ENCODE measurements at places on chromosomes 7 and 10.
A peak's percentile ranks its signal among the peaks of the same experiment; 100 is the strongest.

DNA sequence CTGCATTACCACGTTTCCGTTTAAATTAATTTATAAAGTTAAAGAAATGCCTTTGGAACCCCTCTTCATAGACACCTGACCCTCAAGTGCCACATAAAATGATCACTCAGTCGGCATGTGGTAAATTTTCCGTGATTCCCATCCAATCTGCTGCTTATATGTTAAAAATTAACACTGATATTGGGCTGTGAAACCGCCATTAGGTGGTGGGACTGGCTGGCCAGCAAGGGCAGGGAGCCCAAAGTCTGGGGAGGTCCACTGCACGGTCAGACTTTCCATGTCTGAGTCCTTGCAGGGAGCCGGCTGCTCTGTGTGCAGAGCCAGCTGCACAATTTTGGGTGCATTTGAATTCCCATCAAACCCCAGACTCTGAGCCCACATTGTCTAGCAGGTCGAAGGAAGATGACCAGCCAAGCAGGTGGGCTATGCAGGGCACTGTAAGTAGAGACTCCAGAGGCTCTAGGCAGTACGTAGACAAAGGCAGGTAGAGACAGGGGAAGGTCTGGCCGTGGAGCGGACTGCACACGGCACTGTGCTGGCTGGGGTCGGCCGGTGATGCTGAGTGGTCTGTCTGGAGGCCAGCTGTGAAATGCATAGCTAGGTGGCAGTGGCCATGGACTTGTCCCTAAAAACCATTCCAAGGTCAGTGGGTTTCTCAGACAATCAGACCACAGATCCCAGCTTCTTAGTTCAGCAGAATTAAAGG is 122.9 kb downstream of the SH3PXD2A start:
- no peak for DNase-seq

- no peak for DNase-seq
Observed at GRCh38 chr7:25812086-25812850, 339.7 kb upstream of the NFE2L3 start.

DNA sequence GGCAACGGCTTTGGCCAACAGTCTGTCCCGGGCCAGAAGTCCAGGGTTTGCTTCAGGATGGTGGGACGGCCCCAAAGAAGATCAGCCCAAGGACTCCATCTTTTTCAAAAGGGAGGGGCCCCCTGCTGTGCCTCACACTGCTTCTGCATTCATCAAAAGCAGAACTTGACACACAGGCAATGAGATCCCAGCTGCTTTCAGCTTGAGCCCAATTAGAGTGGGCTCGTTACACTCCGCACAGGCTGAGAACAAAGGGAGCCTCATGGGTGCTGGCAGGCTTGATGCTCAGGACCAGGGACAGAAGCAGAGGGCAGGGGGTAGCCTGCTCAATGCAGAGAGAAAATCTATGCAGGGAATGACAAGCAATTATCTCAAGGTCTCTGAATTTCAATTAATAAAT is 45.5 kb downstream of the VOPP1 start:
- DNase-seq: peak; percentile 89

- no peak for DNase-seq
Observed at GRCh38 chr7:14389595-14389994, 400.1 kb upstream of the ETV1 start.

DNA sequence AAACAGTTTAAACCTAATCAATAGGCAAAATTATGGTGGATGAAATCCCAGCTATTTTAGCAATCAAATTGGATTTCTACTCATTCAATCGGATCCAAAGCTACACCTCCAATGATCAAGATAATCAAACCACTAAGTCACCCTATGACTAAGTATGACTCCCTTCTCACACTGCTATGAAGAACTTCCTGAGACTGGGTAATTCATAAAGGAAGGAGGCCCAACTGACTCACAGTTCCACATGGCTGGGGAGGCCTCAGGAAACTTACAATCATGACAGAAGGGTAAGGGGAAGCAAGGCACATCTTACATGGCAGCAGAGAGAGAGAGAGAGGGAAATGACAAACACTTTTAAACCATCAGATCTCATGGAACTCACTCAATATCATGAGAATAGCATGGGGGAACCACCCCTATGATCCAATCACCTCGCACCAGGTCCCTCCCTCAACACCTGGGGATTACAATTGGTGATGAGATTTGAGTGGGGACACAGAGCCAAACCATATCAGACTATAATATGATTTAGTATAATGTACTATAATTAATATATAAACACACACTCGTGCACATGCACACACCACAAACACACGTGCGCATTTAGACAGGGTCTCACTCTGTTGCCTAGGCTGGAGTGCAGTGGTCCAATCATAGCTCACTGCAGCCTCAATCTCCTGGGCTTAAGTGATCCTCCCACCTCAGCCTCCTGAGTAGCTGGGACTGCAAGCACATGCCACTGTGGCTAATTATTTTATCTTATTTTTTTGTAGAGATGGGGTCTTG is 213.6 kb upstream of the FOXK1 start:
- no peak for DNase-seq

- no peak for DNase-seq
Observed at GRCh38 chr7:85392326-85392725, 205.5 kb upstream of the SEMA3D start.

- DNase-seq: peak; percentile 99
Observed at GRCh38 chr10:70405037-70405824, 1.3 kb downstream of the EIF4EBP2 start.

- peak; percentile 98 for DNase-seq
Observed at GRCh38 chr10:88070080-88070880, 206.9 kb downstream of the PTEN start.

DNA sequence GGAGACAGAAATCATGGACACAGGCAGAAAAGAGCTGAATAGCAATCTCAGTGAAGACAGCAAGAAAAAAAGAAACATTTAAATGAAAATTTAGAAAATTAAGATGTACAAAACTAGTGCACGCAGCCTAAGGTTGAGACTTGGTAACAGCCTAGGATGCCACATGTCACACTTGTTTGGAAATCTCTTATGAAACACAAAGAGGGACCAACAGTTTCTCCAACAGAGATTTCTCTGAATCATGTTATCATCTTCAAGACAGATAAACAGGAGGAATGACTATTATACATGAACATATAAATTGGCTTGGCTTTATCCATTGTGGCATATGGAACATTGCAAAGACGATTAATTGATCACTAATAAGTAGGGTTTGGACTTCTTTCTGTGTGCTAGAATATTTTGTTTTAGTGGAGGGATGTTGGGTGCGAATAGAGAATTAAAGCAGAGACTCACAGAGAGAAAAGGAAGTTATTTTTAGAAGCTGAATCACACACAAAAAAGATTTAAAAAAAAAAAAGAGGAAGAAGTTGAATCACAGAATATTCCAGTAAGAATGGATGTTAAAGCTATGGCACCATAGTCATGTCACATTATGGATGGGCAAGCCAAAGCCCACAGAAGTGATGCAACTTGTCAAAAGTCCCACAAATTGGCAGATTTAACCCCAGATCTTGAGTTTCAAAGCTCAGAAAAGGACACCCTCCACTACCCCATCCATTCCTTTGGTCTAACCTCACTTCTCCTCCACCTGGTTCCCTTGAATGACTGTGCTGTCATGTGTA is 91.6 kb downstream of the MYOF start:
- DNase-seq: no peak

- DNase-seq: peak; percentile 60
Observed at GRCh38 chr7:83410989-83411591, 237.8 kb downstream of the SEMA3E start.

- no peak for DNase-seq
Observed at GRCh38 chr7:121073463-121074099, 85.1 kb downstream of the CPED1 start.

DNA sequence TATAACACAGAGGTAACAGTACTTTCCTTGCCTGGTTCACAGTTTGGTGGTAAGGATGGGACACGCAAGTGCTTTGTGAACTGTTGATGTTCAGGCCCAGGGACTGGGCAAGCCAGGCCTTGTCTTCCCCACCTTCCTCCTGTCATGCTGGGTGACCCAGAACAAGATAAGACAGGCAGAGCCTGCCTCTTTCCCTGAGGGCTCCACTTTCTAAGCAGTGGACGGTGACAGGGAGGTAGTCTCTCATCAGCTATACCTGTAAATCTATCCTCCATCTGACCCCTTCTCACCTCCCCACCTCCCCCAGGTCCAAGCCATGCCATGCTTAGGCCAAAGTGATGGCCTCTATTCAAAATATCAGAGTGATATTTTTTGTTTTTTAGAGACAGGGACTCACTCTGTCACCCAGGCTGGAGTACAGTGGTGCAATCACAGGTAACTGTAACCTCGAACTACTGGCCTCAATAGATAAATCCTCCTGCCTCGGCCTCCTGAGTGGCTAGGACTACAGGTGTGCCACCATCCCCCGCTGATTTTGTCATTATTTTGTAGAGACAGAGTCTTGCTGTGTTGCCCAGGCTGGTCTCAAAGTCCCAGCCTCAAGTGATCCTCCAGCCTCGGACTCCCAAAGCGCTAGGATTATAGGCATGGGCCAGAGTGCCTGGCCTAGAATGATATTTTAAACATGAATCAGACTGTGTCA is 42.8 kb downstream of the PDLIM1 start:
- no peak for DNase-seq

- DNase-seq: no peak
Observed at GRCh38 chr7:74312418-74313028, 23.3 kb downstream of the CLIP2 start.

DNA sequence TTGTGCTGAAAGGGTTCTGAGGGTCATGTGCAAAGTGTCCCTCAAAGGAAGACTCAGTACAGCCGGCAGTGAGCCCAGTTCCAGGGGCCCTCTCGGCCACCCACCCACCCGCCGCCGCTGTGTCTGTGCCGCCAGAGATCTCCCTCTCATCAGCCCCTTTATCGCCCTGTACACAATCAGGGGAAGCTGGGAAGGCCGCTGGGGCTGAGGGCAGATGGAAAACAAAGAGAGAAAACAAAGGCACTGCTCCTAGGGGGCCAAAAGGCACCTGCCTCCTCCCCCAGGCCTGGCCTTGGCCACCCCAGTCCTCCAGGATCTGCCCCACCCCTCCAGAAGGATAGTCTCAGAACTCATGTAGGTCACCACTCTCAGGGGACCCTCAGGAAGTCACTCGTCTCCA is 67.0 kb downstream of the ZMIZ1 start:
- DNase-seq: no peak

- no peak for DNase-seq
Observed at GRCh38 chr10:474946-475345, 214.5 kb downstream of the DIP2C start.

DNA sequence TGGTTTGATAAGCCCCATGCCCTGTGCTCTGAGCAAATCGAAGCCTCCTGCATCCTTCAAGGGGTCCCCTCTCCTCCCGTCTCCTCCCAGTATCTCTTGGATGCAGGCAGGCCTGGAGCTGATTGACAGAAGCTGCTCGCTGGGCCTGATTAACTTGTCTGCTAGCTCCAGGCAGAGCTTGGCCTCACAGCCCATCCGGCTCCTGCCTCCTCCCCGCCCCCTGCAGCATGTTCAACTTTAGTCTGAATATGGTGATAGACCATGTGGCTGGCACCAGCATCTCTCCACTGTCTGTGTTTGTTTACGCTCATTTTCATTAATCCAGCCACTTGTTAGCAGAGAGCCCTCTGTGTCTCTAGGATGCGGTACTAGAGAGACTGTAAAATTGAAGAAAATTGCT is 432.2 kb downstream of the DPP6 start:
- no peak for DNase-seq

GRCh38 chr7:139829775-139830117 is 682 bp downstream of the TBXAS1 start:
- peak; percentile 62 for DNase-seq

DNA sequence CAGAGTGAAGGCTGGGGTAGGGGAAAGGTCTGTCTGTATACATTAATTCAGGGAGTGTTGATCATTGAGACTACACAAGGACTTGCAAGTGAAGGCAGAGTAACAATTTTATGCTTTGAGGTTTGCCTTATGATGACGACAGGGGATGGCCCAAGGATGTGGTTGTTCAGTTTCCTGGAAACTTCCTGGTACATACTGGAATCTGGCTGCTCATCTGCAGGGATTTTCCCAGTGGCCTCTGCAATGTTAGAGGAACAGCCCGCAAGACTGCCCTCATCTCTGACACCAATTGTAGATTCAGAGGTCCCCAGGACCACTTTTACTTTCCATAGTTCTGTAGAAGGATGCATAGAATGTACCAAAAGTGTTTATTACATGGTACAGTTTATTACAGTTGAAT is 189.6 kb downstream of the TMEM178B start:
- no peak for DNase-seq

DNA sequence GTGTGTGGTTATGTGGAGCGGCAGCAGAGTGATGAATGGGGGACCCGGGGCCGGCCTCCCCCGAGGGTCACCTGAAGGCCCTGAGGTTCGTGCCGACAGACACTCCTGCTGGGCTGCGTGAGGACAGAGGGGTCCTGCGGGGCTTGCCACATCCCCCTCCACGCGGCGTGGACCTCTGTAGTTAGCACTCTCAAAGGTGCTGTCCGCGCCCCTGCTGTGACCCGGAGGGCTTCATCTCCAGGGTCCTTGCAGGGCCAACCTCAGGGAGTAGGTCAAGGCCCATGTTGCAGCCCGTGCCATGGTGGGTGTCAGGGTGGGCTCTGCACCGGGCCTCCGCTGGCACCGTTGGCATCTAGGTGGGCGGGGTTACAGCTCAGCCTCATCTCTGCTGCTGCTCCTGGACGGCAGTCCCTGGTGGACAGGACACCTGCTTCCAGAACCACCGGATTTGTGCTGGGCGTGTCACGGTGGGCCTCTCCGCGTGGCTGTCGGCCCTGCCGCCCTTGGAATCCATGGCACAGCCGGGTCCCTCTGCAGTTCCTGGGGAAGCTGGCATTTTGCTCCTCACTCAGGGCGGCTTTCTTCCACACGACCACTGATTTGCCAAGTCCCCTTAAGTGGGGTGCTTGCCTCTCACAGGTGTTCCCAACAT is 19.8 kb upstream of the GET4 start:
- no peak for DNase-seq

GRCh38 chr10:101725296-101726114 is 30.5 kb upstream of the FBXW4 start:
- DNase-seq: no peak

DNA sequence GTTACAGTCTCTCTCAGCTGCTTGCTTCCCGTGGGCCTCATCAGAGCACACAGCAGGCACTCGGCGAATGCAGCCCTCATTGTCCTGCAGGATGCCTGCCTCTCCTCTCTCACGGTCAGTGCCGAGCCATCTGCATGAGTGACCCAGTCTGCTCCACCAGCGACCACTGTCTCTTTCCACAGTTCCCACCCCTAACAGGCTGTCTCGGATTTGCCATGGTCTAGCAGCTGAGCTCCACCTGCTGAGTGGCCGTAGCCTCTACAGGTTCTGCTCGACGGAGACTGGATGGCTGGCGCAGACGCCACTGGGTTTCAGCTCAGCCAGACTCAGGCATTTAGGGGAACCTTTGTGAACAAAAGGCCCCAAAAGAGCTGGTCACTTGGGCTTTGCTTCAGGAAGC is 209.4 kb upstream of the FOXK1 start:
- DNase-seq: no peak

DNA sequence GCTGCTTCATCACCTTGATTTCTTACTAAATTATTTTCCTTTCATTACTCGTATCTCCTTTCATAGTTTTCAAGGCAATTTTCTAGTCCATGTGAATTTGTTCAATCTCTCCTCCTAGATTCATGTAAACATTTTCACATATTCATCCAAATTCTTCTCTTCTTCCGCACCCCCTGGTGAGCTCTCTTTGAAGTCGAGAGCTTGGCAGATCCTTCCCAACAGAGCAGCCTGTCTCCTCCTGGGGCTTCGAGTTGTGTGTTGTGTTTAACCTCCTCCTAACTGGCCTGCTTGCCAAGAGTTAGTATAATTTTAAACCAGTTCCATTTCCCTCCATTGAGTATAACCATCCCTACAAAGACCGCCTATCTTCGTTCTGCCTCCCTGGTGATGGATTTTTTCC is 272.4 kb upstream of the CELF2 start:
- no peak for DNase-seq

GRCh38 chr10:86306628-86307278 is 59.8 kb downstream of the GRID1 start:
- DNase-seq: peak; percentile 43
